ENCODE measurements at places on chromosomes 6 and 20.

- DNase-seq = no peak
These were observed 25.1 kb downstream of the RNF217 start for GRCh38 chr6:124987291-124987690.

DNA sequence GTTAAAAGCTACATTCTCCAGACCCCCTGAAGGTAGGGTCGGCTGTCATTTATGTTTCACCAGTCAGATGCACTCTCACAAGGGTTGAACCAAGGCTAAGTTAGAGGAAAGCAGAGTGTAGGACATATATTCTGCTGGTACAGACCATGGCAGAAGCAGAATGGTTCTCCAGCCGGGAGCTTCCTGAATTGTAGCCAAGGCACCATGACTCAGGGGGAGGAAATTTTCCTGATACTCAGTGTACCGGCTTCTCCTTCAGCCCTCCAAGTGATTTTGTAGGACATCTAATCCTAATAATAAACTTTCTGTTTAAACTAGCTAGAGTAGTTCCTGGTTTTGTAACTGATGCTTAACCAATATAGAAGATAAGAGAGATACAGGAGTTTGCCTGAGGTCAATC, 14.2 kb upstream of the SLPI start:
- no peak for DNase-seq

DNA sequence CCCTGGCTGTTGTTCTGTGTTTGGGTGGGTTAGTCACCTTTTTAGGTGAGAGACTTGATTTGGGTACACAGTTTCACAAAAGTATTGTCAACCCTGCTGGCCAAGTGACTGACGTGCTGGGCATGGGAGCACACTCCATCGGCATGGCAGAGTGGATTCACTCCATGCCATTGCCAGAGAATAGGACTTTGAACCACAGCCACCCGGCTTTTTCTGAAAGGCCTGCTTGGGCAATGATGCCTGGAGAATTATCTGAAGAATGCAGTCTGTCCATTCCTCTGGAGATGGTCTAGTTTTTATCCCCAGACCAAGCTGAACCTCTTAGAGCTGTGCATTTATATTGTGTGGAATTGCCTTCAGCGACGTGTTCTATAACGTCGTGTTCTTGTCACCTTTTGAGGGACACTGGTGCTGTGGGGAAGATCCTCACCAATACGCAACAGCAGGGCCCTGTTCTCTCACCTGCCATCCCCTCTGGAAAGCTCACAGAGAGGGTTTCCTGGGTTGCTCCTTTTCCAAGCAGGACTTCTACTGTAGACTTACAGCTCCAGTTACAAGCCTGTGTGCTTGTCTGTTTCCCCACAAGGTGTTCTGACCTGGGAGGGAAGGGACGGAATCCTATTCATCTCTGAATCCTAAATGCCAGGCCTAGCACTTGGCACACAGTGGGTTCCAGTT, 183.4 kb upstream of the AKAP12 start:
- no peak for DNase-seq

DNA sequence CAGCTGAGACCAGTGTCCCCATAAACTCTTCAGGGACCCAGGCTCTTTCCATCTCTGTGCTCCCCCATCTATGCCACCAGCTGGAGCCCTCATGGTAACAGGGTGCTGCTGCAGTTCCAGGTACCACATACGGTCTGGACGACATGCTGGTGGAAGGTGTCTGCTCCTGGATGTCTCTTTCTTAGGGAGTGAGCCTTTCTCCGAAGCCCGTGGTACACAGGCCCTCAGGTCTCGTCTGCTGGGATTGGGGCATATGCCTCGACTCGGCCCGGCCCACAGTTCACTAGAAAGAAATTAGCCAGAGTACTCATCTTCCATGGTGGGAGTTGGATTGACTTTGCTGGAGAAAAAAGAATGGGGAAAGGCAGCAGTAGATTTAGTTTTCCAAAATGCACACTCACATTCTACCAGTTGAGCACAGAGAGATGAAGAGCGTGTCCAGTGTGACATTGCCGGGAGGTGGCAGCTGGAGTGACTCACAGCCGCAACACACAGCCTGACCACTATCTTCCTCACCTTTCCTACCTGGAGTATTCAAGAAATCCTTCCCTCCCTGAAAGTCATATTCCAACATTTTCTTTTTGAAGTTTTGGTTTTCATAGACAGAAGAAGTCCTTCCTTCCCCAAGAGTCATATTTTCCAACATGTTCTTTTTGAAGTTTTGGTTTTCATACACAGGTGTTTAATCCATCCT, 18.6 kb upstream of the SPO11 start:
- no peak for DNase-seq

- no peak for DNase-seq
These were observed 6.1 kb downstream of the DDX39B start for GRCh38 chr6:31535538-31536324.

GRCh38 chr6:169229615-169230321, 23.9 kb downstream of the THBS2 start:
- DNase-seq = no peak

Measured in T-helper 1 cell (primary cell).